ENCODE measurements at places on chromosomes 16 and 17.

DNA sequence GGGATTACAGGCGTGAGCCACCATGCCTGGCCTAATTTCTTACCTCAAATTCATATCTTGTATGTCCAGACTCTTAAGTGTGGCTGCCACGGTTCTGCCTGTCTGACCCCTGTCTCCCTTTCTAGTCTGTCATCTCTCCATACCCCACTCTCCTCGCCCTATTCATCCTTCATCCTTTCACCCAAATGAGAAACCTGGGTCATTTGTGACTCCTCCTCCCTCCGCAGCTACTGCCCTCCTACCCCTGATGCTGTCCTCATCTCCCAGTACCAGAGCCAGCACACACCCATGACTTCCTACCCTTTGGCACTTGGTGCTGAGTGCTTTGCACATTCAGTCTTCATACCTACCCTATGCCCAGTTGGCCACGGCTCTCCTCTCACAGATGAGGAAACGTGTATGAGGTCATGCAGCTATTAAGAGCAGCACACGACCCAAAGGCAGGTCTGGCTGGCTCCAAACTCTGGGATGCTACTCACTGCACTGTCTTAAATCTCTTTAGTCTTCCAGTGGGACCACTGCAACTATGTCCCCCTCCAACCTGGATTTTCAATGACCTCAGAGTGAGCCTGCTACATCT is 1.6 kb downstream of the SPATA32 start:
- DNase-seq, result no peak

DNA sequence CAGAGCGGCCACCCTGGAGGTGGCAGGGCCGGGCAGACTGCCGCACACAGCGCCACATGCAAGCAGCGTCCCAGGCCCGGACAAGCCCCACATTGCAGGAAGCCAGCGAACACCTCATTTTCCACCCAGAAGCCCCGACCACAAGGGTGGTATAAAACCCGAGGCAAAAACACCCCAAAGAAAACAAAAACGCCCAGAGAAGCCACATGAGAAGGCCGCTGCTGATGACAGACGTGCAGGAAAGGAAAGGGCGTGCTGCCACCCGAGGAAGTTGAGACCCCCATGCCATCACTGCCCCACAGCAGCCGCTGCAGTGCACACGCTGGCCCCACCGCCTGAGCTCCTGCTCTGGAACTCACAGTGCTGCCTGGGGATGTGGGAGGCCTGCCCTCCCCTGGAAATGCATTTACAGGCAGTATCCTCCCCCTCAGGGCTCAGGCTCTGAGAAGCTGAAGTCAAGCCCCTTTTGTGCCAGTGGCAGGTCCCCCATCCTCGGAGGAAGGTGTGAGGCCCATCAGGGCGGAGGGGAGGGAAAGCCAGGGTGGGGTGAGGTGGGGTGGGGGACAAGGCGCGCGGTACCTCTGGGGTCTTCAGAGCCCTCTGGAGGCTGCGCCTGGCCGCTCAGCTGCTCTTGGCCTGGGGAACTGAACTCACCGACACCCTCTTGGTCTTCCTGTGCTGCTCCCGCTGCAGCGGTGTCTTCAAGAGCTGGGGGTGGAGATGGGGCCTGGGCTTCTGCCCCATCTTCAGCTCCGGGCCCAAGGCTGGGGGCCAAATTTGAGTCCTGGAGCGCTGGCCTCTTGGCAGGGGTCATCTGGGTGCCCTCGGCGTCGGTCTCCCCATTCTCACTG is 62.0 kb downstream of the IL21R start:
- no peak for DNase-seq

GRCh38 chr16:24217461-24217860 is 38.7 kb upstream of the CACNG3 start:
- DNase-seq, result no peak

GRCh38 chr17:43640491-43641252 is 21.1 kb downstream of the MEOX1 start:
- DNase-seq, result no peak

GRCh38 chr17:48970865-48971687 is 2.7 kb upstream of the GIP start:
- no peak for DNase-seq

Measured in BJ (cell line).